ENCODE measurements at places on chromosomes 13 and 19.

- H3K4me1 ChIP-seq, result no peaks in the 10 kb centered on the region
- H3K27ac ChIP-seq, result no peak overlapping the region
Observed at GRCh38 chr13:96871469-96871868, 122.8 kb downstream of the OXGR1 start.

DNA sequence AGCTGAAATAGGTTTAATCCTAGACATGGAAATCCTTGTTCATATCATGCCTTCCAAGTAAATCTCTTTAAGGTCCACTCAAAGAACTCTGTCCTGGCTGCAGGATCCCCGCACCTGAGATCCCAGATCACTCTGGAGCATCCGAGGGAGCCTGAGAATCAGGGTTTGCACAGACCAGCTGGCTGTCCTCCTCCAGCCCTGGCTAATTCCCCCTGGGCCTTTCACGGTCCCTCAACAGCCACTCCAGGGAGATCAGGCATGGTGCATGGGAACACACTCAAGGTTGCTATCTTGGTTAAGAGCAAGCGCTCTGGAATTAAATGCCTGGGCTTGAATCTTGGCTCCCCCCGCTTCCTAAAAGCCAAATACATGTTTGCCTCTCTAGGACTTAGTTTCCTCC, 130.8 kb downstream of the IRS2 start:
- no peaks in the 10 kb centered on the region for H3K4me1 ChIP-seq
- H3K4me3 ChIP-seq, result no peak overlapping the region
- no peak for DNase-seq
- peaks cover 5% of the 10 kb centered on the region for H3K27me3 ChIP-seq
- no peak overlapping the region for H3K27ac ChIP-seq

DNA sequence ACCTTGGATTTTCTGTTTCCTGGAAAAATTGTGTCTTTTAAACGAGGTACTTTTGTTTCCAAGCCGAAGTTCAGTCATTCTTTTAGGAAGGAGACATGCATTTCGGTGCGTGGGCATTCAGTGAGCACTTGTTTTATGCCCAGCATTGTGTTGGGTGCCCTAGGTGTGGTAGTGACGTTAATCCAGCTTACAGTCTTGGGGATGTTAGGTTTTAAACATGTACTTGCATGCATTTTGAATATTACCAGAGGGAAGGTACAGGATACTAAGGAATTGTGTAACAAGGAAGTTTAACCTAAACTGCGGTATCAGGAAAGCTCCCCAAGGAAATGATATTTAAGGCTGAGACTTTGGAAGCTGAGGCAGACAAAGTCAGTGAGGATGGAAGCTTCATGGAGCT, 66.3 kb downstream of the ARHGAP35 start:
- no peak overlapping the region for H3K27ac ChIP-seq
- H3K27me3 ChIP-seq, result no peaks in the 10 kb centered on the region
- H3K4me1 ChIP-seq, result peaks cover 28% of the 10 kb centered on the region
- no peak overlapping the region for H3K4me3 ChIP-seq

- peak within 1 kb of the TSS; percentile 43 for H3K4me3 ChIP-seq
- H3K27ac ChIP-seq, result no peak within 1 kb of the TSS
- no peaks in the 10 kb centered on the region for H3K36me3 ChIP-seq
- H3K4me1 ChIP-seq, result peaks cover 27% of the 10 kb centered on the region
- no peaks in the 10 kb centered on the region for H3K27me3 ChIP-seq
Observed at GRCh38 chr19:17448131-17448967, at the start of gene TMEM221. TSS of gene TMEM221 (minus strand) at chr19:17448668. CDS start at chr19:17448462, 206 bp downstream.

GRCh38 chr13:28001837-28002473, 13.5 kb upstream of the URAD start:
- H3K4me3 ChIP-seq, result no peak overlapping the region
- no peaks in the 10 kb centered on the region for H3K36me3 ChIP-seq
- H3K4me1 ChIP-seq, result no peaks in the 10 kb centered on the region

DNA sequence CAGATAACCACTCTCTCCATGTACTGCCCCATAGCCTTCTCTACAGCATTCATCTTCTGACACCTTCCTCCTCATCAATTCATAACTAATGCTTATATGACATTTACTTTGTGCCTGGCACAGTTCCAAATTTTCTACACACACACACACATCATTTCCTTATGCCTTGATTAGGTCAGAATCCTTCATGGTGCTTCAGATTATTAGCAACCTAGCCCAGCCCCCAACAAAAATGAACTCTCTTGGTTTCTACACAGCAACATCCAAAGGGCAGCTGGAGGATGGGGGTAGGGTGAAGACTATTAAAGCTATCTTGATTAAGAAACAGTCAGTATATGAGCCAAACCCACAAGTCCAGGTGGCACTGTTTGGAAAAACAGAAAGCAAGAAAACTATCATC, 3.7 kb downstream of the RUBCNL start:
- H3K27ac ChIP-seq, result no peak overlapping the region
- peaks cover 19% of the 10 kb centered on the region for H3K27me3 ChIP-seq
- H3K36me3 ChIP-seq, result no peaks in the 10 kb centered on the region
- H3K4me3 ChIP-seq, result no peak overlapping the region
- H3K4me1 ChIP-seq, result peaks cover 6% of the 10 kb centered on the region

- no peak overlapping the region for H3K27ac ChIP-seq
- no peak overlapping the region for H3K4me3 ChIP-seq
- no peaks in the 10 kb centered on the region for H3K4me1 ChIP-seq
- DNase-seq, result no peak
Observed at GRCh38 chr19:54650108-54650655, 12.6 kb upstream of the LILRB4 start.

DNA sequence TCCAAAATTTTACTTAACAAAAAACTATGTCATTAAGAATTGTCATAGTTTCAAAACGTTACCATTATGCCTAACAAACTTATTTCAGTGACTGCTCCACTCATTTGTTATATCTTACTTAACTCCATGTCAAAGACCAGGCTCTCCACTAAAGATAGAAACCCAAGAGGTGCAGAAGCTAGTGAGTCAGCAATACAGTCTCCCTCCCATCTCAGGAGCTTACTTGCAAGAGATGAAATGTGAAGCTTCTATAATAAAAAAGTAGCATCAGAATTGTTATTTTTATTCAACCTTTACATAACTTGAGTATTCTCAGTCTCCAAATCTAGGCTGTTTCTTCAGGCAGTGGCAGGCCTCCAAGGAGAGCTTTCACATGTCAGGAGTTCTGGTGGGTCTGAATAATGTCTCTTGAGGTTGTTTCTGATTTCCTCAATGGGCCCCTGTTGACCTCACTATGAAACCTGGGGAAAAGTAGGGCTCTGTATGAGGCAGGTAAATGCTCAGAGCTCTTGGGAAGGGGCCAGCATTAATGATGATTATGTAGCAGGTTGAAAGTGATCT, 242.0 kb downstream of the NDFIP2 start:
- H3K27me3 ChIP-seq, result no peaks in the 10 kb centered on the region
- H3K36me3 ChIP-seq, result no peaks in the 10 kb centered on the region
- no peak overlapping the region for H3K4me3 ChIP-seq
- no peaks in the 10 kb centered on the region for H3K4me1 ChIP-seq

- H3K36me3 ChIP-seq, result peaks cover 52% of the 10 kb centered on the region
- no peaks in the 10 kb centered on the region for H3K27me3 ChIP-seq
- H3K4me1 ChIP-seq, result no peaks in the 10 kb centered on the region
Observed at GRCh38 chr13:28282451-28282850, 144.1 kb downstream of the PAN3 start.

GRCh38 chr13:36131222-36131930, at the start of gene DCLK1:
TSS of gene DCLK1 (minus strand) at chr13:36131382.
- H3K4me3 ChIP-seq, result no peak within 1 kb of the TSS
- no peaks in the 10 kb centered on the region for H3K4me1 ChIP-seq
- DNase-seq, result no peak
- no peak within 1 kb of the TSS for H3K27ac ChIP-seq
- H3K27me3 ChIP-seq, result peaks cover 21% of the 10 kb centered on the region

DNA sequence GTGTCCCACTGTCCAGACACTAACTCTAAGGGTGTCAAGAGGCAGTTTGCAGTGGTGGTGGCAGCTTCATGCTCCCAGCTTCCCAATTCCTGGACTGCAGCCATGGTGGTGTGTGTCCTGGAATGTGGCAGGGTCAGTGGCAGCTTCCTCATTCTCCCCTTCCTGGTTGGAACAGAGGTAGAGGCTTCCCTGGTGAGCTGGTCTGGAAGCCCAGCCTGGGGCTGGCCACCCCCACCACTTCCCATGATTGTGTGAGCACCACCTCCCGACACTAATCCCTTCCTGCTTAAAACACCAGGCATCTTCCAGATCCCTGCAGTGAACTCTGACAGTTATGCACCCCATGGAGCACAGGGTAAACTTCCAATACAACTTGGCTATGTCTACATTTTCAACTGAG, 134.9 kb downstream of the RAP2A start:
- no peak overlapping the region for H3K27ac ChIP-seq
- H3K27me3 ChIP-seq, result no peaks in the 10 kb centered on the region
- H3K4me3 ChIP-seq, result no peak overlapping the region
- no peaks in the 10 kb centered on the region for H3K4me1 ChIP-seq

- no peak overlapping the region for H3K4me3 ChIP-seq
- DNase-seq, result no peak
- no peaks in the 10 kb centered on the region for H3K4me1 ChIP-seq
- H3K36me3 ChIP-seq, result no peaks in the 10 kb centered on the region
Observed at GRCh38 chr13:26996965-26997752, 174.5 kb downstream of the USP12 start.

DNA sequence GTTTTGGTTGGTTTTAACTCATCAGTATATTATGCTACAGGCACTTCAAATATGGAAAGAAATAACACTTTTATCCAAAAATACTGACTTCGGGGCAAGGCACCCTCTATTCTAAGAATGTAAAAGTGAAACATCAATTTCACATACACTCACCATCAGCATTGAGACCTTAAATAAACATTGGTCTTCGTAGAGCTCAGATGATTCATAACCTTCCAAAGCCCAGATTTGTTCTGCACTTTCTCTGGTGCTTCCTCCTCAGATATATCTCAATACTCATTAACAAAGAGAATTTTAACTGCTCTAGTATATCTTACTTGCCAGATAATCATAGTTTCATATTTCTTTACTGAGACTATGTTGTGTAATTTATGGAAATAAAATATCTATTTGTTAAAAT, 794.3 kb downstream of the LIG4 start:
- no peaks in the 10 kb centered on the region for H3K4me1 ChIP-seq
- no peaks in the 10 kb centered on the region for H3K36me3 ChIP-seq
- no peak overlapping the region for H3K27ac ChIP-seq

DNA sequence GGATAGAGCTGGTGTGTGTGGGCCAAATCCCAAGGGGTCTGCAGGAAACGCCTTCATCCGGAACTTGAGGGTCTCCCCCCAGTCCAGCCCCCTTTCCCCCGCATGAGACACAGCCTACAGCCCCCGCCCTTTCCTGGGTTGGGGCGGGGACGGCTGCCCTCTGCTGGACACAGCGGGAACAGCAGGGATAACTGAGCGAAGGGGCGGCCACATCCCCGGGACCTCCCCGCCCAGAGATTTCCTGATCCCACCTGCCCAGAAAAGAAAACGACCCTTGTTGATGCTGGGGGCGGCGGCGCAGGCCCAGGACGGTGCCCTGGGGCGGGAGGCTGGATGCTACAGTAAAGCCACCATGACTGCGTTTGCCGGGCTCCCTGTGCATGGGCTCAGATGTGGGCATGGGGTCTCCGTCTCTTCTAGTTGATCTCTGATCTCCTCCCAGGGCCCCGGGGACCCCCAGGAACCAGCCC, 14.2 kb downstream of the ONECUT3 start:
- peak; percentile 91 for DNase-seq
- H3K27ac ChIP-seq, result no peak overlapping the region
- peaks cover 10% of the 10 kb centered on the region for H3K27me3 ChIP-seq
- H3K4me1 ChIP-seq, result peaks cover 51% of the 10 kb centered on the region

DNA sequence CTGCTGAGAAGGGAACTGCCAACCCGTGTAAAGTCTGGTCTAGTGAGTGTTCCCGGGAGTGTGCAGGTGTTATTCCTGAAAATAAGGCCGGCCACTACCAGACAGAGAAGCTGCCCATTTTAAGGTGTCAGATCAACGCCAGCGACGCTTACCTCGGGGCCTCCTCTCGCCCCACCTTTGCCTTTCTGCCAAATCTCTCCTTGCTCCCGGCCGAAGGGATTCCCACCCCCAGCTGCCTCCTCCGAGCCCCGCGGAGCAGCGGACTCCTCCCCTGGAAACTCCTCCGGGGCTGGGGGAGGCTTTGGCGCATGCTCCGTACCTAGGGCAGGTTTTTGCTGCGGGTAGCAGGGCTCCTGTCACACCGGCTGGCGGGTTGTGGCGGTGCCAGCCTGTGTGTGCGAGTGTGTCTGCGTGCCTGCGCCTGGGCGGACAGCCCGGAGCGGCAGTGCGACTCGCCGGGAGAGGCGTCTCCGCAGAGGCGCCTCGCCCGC, at the start of gene HS6ST3:
Gene HS6ST3, plus strand, starts transcription at position 359 of the 491 bp plus-strand sequence.
- H3K4me1 ChIP-seq, result no peaks in the 10 kb centered on the region
- no peak within 1 kb of the TSS for H3K4me3 ChIP-seq
- H3K36me3 ChIP-seq, result no peaks in the 10 kb centered on the region
- H3K27ac ChIP-seq, result no peak within 1 kb of the TSS
- H3K27me3 ChIP-seq, result peaks cover 19% of the 10 kb centered on the region

DNA sequence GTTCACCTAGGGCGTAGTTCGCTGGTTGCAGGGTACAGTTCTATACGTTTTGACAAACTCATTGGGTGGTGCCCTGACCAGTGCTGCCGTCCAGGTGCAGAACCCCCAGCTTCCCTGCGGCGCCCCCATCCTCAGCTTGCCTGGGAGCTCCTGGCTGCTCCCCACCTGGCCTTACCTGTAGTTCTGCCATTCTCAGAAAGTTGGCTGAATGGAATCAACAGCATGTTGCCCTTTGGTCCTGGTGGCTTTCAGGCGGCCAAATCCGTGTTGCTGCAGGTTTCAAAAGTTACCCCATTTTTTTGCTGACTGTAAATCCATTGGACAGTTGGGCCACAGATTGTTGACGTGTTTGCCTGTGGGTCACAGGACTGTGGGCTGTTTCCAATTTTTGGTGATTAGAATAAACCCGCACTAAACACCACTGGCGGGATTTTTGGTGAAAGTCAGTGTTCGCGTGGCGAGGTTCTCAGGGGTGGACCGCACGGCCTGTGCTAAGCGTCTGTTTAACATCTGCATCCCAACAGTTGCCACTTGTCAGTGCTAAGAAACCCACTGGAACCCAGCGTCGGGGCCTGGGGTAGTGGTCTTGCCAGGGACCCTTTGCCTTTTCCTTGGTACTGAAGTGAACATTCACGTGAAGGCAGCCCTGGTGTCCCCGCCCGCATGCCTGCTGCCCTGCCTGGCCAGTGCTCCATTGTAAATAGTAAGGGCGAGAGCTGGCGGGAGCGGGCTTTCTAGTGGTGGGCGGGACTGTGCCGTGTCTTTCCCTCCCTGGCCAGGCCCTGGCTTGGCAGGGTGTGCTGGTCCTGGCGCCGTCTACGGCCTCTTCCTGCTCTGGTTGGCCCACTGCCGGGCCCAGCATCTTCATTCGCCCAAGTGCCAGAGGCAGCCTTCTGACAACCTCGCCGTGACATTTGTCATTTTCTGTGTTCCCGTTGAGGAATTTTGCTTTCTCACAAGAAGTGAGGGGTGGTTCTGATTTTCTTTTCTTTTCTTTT, 3.3 kb downstream of the DOT1L start:
- H3K4me1 ChIP-seq, result peaks cover 88% of the 10 kb centered on the region
- peak overlapping the region; percentile 31 for H3K27ac ChIP-seq
- H3K27me3 ChIP-seq, result no peaks in the 10 kb centered on the region
- H3K4me3 ChIP-seq, result no peak overlapping the region
- no peak for DNase-seq

Data from K562 (cell line).